ENCODE measurements at places on chromosomes 5 and 9.

- no peak for DNase-seq
Measured at GRCh38 chr9:76456202-76456926, 2.6 kb upstream of the GCNT1 start.

DNA sequence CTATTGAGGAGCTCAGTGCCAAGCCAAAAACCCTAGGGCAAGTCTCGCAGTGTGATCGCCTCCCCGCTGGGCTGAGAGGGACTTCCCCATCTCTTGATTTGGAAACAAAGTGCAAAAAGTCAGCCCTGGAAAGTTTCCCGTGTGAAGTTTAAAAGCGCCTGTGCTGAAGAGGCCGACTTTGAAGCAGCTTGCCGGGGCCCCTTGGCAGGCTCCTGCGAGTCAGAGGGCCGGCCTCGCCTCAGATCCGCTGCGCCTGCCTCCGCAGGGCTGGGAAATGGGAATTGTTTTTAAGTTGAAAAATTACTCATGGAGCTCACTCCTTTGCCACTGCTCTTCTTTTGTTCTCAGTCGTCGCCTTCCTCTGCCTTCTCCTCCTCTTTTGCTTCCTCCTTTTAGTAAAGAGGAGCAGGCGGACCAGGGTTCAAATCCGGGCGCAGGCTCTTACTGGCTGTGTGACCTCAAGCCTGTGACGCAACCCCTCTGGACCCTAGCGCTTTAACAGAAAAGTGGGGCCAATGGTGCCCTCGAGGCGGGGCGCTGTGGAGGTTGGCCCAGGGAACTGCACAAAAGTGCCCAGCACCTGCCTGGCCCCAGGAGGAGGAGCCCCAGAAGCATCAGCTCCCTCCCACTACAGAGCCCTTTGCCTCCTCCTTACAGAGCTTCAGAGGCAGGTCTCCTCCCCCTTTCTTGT, 14.7 kb upstream of the LHX2 start:
- no peak for DNase-seq

GRCh38 chr5:92687821-92688722, 892.9 kb downstream of the NR2F1-AS1 start:
- no peak for DNase-seq

- no peak for DNase-seq
Measured at GRCh38 chr5:160727296-160727997, 124.6 kb downstream of the ATP10B start.

GRCh38 chr5:154683101-154683880, 71.9 kb upstream of the LARP1 start:
- DNase-seq: no peak

DNA sequence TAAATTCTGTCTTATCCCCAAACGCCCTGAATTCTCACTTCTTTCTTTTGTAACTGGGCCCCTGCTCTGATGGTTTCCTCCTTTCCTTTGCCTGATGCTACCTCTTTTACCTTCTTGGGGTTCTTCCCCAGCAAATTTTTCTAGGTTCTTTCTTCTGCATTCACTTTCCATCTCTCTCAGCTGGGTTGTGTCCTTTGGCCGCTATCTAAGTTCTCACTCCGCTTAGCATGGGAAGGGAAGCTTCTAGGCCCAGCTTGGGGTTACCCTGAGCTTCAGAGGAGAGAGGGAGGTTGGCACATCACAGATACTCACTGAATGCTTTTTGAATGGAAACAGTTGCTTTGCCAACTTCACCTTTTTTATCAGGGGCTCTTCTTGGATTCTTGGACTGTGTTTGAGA, 17.0 kb downstream of the PALM2AKAP2 start:
- DNase-seq: no peak

DNA sequence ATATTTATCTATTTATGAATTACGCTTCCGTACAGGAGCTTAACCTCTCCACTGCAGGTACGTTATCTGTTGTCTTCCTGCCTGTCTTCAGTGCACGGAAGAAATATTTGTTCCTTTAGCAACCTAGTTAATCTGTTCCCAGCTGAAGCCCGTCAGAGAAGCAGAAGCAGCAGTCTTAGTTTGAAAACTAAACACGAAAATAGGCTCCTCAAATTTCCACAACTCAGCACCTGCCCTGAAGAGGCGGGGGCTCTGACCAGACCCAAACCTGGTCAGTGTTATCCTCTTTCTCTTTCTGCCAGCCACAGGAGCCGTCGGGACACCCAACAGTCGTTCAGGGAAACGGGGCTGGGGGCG, 462 bp downstream of the NUDCD2 start:
- no peak for DNase-seq
